ENCODE measurements at places on chromosomes 2 and 18. TPM values are rescaled to one million over a fixed set of nuclear protein-coding genes. Genes with fewer than 3 reads are reported as not detected.

DNA sequence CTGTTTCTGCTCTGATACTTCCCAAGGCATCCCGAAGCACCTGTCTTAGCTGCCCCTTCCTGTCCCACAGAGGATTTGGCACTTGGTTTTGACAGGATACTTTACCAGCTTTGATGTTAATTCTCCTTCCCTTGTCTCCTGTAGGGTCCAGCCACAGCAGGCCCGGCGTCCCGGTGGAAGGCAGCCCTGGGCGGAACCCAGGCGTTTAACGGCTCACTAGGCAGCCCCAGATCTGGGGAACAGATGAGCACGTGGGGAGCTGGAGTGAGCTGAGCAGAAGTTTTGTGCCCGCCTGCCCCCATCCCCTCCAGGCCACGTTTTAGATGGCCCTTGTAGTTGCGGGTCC lies 11.4 kb downstream of the ANKRD23 start:
- no peak for DNase-seq

- peak; percentile 1 for DNase-seq
Measured at GRCh38 chr2:24049485-24050021, at the start of gene FKBP1B. TSS of gene FKBP1B (plus strand) at chr2:24049741. CDS start at chr2:24049850, 109 bp downstream.

GRCh38 chr2:63843791-63844190 lies 2.1 kb downstream of the UGP2 start:
- DNase-seq: no peak

DNA sequence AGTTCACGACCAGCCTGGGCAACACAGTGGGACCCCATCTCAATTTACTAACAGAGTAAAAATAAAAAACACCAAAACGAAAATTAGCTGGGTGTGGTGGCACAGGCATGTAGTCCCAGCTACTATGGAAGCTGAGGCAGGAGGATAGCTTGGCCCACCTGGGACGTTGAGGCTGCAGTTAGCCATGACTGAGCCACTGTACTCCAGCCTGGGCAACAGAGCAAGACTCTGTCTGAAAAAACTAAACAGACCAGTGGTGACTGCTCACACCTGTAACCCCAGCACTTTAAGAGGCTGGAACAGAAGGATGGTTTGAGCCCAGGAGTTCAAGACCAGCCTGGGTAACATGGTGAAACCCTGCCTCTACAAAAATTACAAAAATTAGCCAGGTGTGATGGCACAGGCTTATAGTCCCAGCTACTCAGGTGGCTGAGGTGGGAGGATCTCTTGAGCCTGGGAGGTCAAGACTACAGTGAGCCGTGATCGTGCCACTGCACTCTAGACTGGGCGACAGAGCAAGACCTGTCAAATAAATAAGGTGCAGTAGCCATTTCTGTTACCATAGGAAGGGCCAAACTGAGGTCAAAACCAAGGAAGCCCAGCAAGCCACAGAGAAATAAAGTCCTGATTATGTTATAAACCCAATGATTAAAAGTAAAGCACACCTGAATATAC lies 14.0 kb downstream of the USP34 start:
- DNase-seq: no peak

DNA sequence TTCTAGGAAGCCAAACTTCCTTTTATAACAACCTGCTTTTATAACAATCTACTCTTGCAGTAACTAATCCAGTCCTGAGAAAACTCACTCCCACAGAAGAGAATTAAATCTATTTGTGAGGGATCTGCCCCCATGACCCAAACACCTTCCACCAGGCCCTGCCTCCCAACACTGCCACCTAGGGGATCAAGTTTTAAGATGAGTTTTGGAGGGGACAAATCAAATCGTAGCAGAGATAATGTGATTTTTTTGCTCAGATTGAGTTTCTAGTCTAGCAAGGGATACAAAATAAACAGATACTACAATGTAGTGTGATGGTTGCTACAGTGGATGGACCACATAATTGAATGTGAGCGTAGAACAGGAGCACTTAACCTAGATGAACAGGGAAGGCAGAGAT lies 52.2 kb downstream of the NCOA1 start:
- no peak for DNase-seq

The ASAP2 gene
- not detected for total RNA-seq

The GALR1 gene
- not detected for total RNA-seq

The DSEL gene
- total RNA-seq: 0.54 TPM

The LOXHD1 gene
- total RNA-seq: 0.12 TPM

The RUFY4 gene
- total RNA-seq: 6.8 TPM

The MDH1B gene
- total RNA-seq: 0.29 TPM

The FAM237A gene
- not detected for total RNA-seq
